ENCODE measurements at places on chromosomes 11 and 22. TPM values are rescaled to one million over a fixed set of nuclear protein-coding genes. Genes with fewer than 3 reads are reported as not detected.

GRCh38 chr11:10931761-10932670, 74.2 kb upstream of the ZBED5 start:
- peaks cover 29% of the 10 kb centered on the region for H3K27me3 ChIP-seq
- H3K4me1 ChIP-seq: peaks cover 22% of the 10 kb centered on the region
- DNase-seq: no peak
- peak overlapping the region; percentile 81 for H3K4me3 ChIP-seq
- H3K36me3 ChIP-seq: no peaks in the 10 kb centered on the region
- H3K27ac ChIP-seq: no peak overlapping the region

DNA sequence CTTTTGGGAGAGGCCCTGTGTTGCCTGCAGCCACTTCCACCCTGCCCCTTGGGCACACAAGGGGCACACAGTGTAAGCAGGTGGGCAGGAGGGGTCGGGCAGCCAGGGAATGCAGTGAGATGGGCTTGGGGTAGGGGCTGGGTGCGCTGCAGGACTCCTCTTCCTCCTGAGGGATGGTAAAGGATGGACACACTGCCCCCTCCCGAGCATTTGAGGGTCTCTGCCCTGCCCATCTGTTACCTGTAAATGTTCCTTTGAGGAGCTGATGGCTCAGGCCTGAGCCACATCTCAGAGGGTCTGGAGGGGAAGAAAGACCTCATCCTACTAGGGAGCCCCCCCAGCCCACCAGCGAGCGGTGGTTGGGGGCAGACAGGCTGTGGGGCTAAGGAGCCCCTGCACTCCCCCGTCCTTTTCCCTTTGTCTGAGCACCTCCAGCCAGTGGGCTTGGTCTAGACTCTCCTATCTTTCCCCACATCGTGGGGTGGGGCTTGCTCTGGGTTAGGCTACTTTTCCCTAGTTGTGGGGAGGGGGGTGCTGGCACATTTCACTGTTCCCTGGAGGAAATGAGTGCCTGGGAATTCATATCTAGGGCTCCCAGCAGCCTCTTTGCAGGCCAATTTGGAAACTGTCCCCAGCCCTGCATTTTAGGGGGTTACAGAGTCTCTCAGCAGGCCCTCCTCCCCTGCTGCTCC, 1.7 kb upstream of the TSSC4 start:
- DNase-seq: no peak
- H3K4me3 ChIP-seq: peak overlapping the region; percentile 88
- peak overlapping the region; percentile 80 for H3K27ac ChIP-seq
- peaks cover 39% of the 10 kb centered on the region for H3K36me3 ChIP-seq
- peaks cover 40% of the 10 kb centered on the region for H3K4me1 ChIP-seq

- peaks cover 3% of the 10 kb centered on the region for H3K27me3 ChIP-seq
- no peak for DNase-seq
- H3K27ac ChIP-seq: no peak overlapping the region
- H3K4me3 ChIP-seq: no peak overlapping the region
These were observed 47.6 kb downstream of the SMIM38 start for GRCh38 chr11:69203381-69203780.

The RHOD gene
- not detected for total RNA-seq
